RPMI7951 (cell line): ENCODE measurements at places on chromosomes 12 and 14. TPM values are rescaled to one million over a fixed set of nuclear protein-coding genes. Genes with fewer than 3 reads are reported as not detected.

DNA sequence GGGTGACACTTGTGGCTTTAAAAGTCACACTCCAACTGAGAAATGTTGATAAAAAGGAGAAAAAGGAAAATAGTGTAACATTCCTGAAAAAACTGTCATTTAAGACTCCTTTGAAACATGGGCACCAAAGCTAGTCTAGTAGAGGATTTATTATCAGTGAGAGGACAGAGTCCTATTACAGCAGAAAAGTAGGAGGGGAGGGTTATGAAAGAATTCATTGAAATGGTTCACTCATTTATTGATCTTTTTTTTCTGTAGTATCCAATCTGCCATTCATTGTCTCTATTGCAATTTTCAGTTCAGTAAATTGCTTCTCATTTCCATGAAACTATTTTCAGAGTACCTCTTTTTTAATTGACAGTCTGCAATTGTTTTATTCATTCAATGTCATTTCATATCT is 25.4 kb downstream of the PPM1A start:
- DNase-seq = no peak

GRCh38 chr14:50106178-50106577 is 10.2 kb downstream of the VCPKMT start:
- no peak for DNase-seq

GRCh38 chr14:73800970-73801515 is 50.6 kb upstream of the PTGR2 start:
- no peak for DNase-seq

DNA sequence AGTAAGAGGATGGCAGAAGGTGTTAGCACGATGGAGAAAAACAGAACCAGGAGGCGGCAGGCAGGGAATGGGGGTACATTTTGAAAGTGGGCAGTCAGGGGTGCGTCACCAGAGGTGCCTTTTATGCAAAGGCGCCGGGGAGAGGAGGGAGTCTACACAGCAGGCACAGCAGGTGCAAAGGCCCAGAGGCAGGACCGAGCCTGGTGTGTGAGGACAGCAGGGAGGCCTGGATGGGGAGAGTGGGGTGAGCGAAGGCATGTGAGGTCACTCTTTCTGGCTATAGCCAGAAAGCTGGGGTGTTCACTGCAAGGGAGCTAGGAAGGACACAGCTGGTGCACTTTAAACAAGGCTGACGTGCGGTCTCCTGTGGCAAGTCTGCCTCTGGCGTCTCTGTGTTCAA is 65.0 kb downstream of the NCOR2 start:
- no peak for DNase-seq

The STXBP6 gene
- total RNA-seq = 14.9 and 18.7 TPM in 2 replicates

The MSI1 gene
- total RNA-seq = not detected in 2 replicates
